Activated CD4-positive, alpha-beta T cell treated with anti-CD3 and anti-CD28 coated beads, Interleukin-2, amount 10 ng/mL, durations not matched to agents 24 days and 14 days (primary cell): ENCODE measurements at places on chromosomes 16 and 17. TPM values are rescaled to one million over a fixed set of nuclear protein-coding genes. Genes with fewer than 3 reads are reported as not detected.

Gene NDRG4
- 1.7 TPM in 2 replicates for total RNA-seq

DNA sequence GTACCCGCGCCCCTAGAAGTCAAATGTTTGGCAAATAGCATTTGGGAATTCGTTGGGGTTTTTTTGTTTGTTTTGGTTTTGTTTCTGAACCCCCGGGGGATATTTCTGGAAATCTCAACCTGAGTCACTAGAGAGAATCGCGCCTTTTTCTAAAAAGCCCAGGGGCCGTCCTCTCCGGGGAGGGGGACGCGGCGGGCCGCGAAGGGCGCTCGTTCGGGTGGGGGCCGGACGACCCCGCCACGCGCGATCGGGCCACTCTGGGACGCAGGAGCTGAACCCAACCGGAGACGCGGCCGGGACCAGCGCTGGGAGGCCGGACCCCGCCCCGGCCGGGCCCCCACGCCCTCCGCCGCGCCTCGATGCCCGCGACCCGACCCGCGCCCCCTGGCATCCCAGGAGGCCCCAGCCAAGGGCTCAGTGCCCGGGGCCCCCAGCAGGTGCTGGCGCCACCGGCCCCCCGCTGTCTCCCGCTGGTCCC lies 302 bp downstream of the LITAF start:
- H3K27me3 ChIP-seq = peaks cover 3% of the 10 kb centered on the region
- H3K36me3 ChIP-seq = peaks cover 27% of the 10 kb centered on the region
- H3K27ac ChIP-seq = peak overlapping the region; percentile 89

- peak overlapping the region; percentile 95 for H3K27ac ChIP-seq
- DNase-seq = peak; percentile 72
- H3K36me3 ChIP-seq = peaks cover 7% of the 10 kb centered on the region
- peaks cover 78% of the 10 kb centered on the region for H3K4me1 ChIP-seq
- peak overlapping the region; percentile 51 for H3K4me3 ChIP-seq
These were observed 10.7 kb upstream of the SKAP1 start for GRCh38 chr17:48440669-48441068.

GRCh38 chr17:7122381-7122780 lies 7.8 kb upstream of the ASGR2 start:
- peaks cover 22% of the 10 kb centered on the region for H3K27me3 ChIP-seq
- no peak overlapping the region for H3K4me3 ChIP-seq
- H3K27ac ChIP-seq = no peak overlapping the region
- DNase-seq = no peak

- H3K27me3 ChIP-seq = peaks cover 14% of the 10 kb centered on the region
- peaks cover 2% of the 10 kb centered on the region for H3K4me1 ChIP-seq
- no peak overlapping the region for H3K4me3 ChIP-seq
- peak; percentile 72 for DNase-seq
- H3K36me3 ChIP-seq = no peaks in the 10 kb centered on the region
- H3K27ac ChIP-seq = no peak overlapping the region
These were observed 40.3 kb downstream of the CYB561 start for GRCh38 chr17:63405741-63406261.

Gene TLCD3B
- total RNA-seq = 1.5 and 1.8 TPM in 2 replicates

DNA sequence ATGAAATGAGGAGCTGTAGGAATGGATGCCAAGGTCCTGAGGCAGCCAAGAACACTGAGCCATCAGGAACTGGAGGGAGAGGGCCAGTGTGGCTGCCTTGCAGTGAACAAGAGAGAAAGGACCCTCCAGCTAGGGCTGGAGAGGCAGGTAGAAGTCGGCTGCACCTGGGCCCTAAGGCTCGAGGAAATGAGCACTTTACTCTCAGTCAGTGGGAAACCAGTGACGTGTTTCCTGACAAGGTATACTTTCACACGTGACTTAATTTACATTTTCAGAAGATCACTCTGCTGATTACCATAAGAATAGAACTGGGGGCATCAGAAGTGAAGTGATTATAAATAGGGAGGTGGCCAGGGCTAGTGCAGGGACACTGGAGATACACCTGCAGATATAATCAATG lies 115.2 kb downstream of the C17orf67 start:
- no peak overlapping the region for H3K27ac ChIP-seq
- H3K4me1 ChIP-seq = no peaks in the 10 kb centered on the region
- no peak for DNase-seq
- H3K27me3 ChIP-seq = no peaks in the 10 kb centered on the region
- no peaks in the 10 kb centered on the region for H3K36me3 ChIP-seq

DNA sequence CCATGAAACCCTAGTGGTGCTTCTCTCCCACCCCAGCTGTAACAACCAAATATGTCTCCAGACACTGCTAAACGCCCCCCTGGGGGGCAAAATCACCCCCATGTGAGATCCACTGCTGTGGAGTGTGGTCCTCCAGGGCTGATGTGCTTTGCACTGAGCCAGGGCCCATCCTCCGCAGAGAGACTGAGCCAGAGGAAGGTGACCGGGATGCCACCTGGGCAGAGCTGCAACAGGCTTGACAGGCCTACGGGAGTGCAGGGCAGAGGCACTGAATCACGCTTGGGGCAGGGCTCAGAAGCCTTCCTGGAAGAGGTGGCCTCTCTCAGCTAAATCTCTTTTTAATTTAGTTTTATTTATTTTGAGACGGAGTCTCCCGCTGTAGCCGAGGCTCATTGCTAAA lies 4.4 kb downstream of the GJD3 start:
- H3K27ac ChIP-seq = no peak overlapping the region
- H3K27me3 ChIP-seq = no peaks in the 10 kb centered on the region

- DNase-seq = peak; percentile 84
- H3K36me3 ChIP-seq = peaks cover 47% of the 10 kb centered on the region
- peak overlapping the region; percentile 86 for H3K27ac ChIP-seq
- no peaks in the 10 kb centered on the region for H3K27me3 ChIP-seq
- H3K4me1 ChIP-seq = peaks cover 49% of the 10 kb centered on the region
- peak overlapping the region; percentile 89 for H3K4me3 ChIP-seq
These were observed 483 bp downstream of the RPA1 start for GRCh38 chr17:1830288-1830687.

GRCh38 chr16:22348291-22348690 lies 26.1 kb downstream of the CDR2 start:
- no peak for DNase-seq
- no peaks in the 10 kb centered on the region for H3K27me3 ChIP-seq
- H3K4me3 ChIP-seq = no peak overlapping the region
- H3K27ac ChIP-seq = no peak overlapping the region

DNA sequence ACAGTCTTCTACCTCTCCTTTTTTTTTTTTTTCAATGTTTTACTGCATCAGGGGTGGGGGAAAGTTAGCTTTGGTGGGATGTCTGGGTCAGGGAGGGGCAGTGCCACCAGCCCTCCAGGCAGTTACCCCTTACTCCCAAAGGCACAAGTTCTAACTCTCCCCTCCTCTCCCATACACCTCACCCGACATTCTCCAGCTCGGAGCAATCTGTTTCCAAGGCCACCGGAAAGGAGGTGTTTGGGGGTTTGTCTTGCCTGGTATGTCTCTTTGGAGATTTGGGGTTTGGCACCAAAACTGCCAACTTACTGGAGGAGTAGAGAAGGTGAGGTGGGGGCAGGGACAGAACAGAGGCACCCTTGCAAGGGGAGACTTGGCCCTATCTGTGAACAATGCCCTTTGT lies 4.7 kb downstream of the DLX3 start:
- no peak overlapping the region for H3K27ac ChIP-seq
- H3K36me3 ChIP-seq = no peaks in the 10 kb centered on the region

Gene OR4D1
- 0.07 and 0.14 TPM in 2 replicates for total RNA-seq

Gene SCNN1B
- not detected in 2 replicates for total RNA-seq

- H3K27me3 ChIP-seq = no peaks in the 10 kb centered on the region
- no peaks in the 10 kb centered on the region for H3K4me1 ChIP-seq
- no peak overlapping the region for H3K4me3 ChIP-seq
- H3K27ac ChIP-seq = no peak overlapping the region
These were observed 1014.7 kb upstream of the RBFOX1 start for GRCh38 chr16:6317934-6318333.

Gene TBC1D3I
- 0.65 and 1.9 TPM in 2 replicates for total RNA-seq

GRCh38 chr17:45292696-45293412 lies 24.0 kb downstream of the MAP3K14 start:
- H3K27ac ChIP-seq = peak overlapping the region; percentile 70
- peaks cover 56% of the 10 kb centered on the region for H3K4me1 ChIP-seq
- DNase-seq = no peak
- peaks cover 65% of the 10 kb centered on the region for H3K36me3 ChIP-seq

DNA sequence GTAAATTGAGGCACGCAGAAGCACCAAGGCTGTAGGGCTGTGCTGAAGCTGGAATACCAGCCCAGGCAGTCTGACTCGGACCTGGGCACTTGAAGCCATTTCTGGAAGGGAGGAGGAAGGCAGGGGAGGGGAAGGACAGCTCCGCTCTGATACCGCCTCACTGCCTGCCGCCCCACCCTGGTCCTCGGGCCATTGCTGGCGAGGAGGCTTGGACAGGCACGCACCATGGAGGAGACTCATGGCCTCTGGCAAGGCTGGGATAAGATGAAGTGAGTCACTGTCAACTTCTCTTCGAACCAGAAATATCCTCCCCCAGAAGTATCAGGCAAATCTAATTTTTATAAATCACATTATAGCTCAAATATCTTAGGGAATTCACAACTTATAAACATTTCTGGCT lies 81.3 kb downstream of the SDK2 start:
- no peak overlapping the region for H3K4me3 ChIP-seq
- no peak for DNase-seq
- peaks cover 3% of the 10 kb centered on the region for H3K27me3 ChIP-seq
- H3K36me3 ChIP-seq = no peaks in the 10 kb centered on the region
- no peak overlapping the region for H3K27ac ChIP-seq

DNA sequence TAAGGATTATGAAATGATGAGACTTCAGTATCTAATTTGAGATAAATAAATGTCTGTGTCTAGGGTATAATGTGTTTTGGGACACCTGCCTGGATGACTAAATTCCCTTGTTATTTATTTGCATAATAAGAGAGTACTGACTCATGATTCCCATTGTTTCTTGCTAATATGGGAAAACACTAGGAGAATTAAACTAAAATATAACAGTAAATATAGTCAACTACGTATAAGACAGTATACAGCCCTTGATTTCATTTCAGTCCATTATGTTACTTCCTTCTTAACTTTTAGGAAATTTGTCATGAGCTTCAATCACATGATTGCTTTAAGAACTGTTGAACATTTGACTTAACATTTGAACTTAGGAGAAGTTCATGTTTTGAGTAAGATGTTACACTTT lies 62.4 kb downstream of the VMP1 start:
- peak overlapping the region; percentile 56 for H3K27ac ChIP-seq
- no peak overlapping the region for H3K4me3 ChIP-seq
- peaks cover 23% of the 10 kb centered on the region for H3K4me1 ChIP-seq
- no peaks in the 10 kb centered on the region for H3K27me3 ChIP-seq
- DNase-seq = no peak

DNA sequence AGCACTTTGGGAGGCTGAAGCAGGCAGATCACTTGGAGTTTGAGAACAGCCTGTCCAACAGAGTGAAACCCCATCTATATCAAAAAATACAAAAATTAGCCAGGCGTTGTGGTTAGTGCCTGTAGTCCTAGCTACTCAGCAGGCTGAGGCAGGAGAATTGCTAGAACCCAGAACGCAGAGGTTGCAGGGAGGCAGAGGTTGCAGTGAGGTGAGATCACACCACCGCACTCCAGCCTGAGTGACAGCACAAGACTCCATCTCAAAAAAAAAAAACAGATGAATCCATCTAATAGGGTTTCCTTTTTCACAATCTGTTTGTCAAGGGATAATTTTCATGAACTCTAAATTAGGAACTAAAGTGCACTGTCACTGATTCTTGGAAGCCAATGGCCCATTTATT lies 99.0 kb downstream of the PARN start:
- H3K27ac ChIP-seq = no peak overlapping the region
- H3K4me1 ChIP-seq = peaks cover 5% of the 10 kb centered on the region
- DNase-seq = no peak
- no peak overlapping the region for H3K4me3 ChIP-seq
- peaks cover 3% of the 10 kb centered on the region for H3K36me3 ChIP-seq

- H3K27me3 ChIP-seq = no peaks in the 10 kb centered on the region
- no peak overlapping the region for H3K27ac ChIP-seq
- no peaks in the 10 kb centered on the region for H3K4me1 ChIP-seq
- H3K36me3 ChIP-seq = no peaks in the 10 kb centered on the region
These were observed 388.2 kb upstream of the MAF start for GRCh38 chr16:79988721-79989220.

Gene RHBDL3
- 0.12 and 0.31 TPM in 2 replicates for total RNA-seq

Gene KRT39
- not detected in 2 replicates for total RNA-seq

Gene CCL16
- not detected in 2 replicates for total RNA-seq

Gene CCL8
- total RNA-seq = not detected in 2 replicates

Gene PRKAR1A
- 194 and 207 TPM in 2 replicates for total RNA-seq

GRCh38 chr16:84982434-84982833 lies 28.9 kb downstream of the ZDHHC7 start:
- peaks cover 7% of the 10 kb centered on the region for H3K4me1 ChIP-seq
- H3K36me3 ChIP-seq = peaks cover 40% of the 10 kb centered on the region
- DNase-seq = no peak
- H3K27me3 ChIP-seq = no peaks in the 10 kb centered on the region

- no peaks in the 10 kb centered on the region for H3K27me3 ChIP-seq
- no peak overlapping the region for H3K27ac ChIP-seq
- H3K4me3 ChIP-seq = no peak overlapping the region
- H3K36me3 ChIP-seq = peaks cover 19% of the 10 kb centered on the region
- H3K4me1 ChIP-seq = no peaks in the 10 kb centered on the region
These were observed 8.8 kb downstream of the ENGASE start for GRCh38 chr17:79083191-79083971.

DNA sequence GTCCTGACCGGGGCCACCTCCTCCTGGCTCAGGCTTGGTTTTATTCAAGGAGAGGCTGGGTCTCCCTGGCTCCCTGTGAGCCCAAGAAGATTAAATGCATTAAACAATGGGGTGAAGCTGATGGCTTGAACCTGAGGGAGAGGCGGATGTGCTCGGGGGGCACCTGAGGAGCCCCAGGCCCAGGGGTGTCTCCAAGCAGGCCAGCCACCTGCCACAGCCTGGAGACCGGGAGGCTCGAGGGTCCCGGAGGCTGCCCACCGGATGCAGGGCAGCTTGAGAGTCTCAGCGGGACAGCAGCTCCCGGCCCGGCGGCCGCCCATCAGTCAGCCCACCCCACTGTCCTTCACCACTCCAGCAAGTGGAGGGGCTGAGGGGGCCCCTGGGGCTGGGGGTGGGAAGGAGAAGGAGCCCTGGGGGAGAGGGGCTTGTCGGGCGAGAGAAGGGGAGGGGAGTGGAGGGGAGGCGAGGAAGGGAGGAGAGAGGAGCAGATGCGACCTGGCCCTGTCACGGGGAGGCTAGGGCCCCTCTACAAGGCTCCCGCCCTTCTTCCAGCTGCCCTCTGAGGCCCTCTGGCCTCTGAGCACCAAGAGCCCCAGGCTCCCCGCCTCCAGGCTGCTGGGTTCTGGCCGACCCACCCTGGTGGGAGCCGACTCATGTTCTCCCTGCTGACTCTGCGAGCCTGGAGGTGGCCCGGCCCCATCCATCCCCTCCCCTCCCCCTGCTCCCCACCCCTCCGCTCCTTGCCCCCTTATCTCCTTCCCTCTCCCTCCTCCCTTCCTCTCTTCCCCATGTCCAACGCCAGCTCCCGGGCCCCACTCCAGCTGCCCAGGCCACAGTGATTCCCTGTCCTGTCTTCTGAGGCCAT lies 13.2 kb downstream of the CD7 start:
- peaks cover 4% of the 10 kb centered on the region for H3K27me3 ChIP-seq
- peaks cover 53% of the 10 kb centered on the region for H3K4me1 ChIP-seq
- no peak for DNase-seq

Gene ASPSCR1
- total RNA-seq = 35.1 and 37.3 TPM in 2 replicates

Gene GDPD3
- 6.0 and 6.6 TPM in 2 replicates for total RNA-seq
